Common myeloid progenitor, CD34-positive (primary cell): ENCODE measurements at places on chromosomes 12 and 14.
A peak's percentile ranks its signal among the peaks of the same experiment; 100 is the strongest.

DNA sequence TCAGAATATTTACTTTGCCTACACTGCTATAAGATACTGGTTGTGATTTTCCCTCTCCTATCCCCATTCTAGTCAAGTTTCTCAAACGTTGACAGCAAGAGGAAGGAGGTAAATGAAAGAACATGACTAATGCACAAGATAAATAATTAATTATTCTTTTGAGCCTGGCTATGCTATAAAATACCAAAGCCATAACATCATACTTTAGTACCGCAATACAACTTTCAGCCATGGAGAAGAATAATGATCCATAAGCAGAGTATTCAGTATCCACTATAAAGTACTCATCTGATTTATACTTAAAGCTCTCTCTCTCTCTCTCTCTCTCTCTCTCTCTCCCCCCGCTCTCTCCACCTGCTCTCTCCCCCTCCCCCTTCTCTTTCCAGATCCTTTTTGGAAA is 41.3 kb downstream of the TDG start:
- no peak for DNase-seq

GRCh38 chr14:105479431-105480158 is 5.0 kb downstream of the CRIP2 start:
- no peak for DNase-seq

- no peak for DNase-seq
These were observed 100.6 kb downstream of the OTOGL start for GRCh38 chr12:80199931-80200330.

DNA sequence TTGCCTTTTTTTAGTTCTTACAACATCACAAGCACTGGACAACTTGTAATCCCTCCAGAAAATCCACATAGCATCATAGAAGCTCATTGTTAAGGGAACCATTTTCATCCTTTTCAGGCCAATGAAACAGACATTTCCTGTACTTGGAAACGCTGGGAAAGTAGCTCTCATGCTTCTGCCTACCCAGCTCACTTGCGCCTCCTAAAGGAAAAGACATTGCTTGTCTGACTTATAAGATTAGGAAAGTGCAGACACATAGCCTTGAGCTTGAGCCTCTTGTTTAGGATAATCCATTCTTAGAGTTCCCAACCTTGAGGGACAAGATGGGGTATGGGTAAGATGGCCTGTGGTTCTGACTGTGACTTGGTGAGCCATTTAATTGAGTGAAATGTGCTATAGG is 589.5 kb downstream of the NOVA1 start:
- DNase-seq: no peak

- peak; percentile 85 for DNase-seq
These were observed 2.1 kb downstream of the DDN start for GRCh38 chr12:48996794-48997718.

- no peak for DNase-seq
These were observed 12.0 kb upstream of the TTC5 start for GRCh38 chr14:20317720-20318119.
